ENCODE measurements at places on chromosomes 5 and 9.
A peak's percentile ranks its signal among the peaks of the same experiment; 100 is the strongest.

DNA sequence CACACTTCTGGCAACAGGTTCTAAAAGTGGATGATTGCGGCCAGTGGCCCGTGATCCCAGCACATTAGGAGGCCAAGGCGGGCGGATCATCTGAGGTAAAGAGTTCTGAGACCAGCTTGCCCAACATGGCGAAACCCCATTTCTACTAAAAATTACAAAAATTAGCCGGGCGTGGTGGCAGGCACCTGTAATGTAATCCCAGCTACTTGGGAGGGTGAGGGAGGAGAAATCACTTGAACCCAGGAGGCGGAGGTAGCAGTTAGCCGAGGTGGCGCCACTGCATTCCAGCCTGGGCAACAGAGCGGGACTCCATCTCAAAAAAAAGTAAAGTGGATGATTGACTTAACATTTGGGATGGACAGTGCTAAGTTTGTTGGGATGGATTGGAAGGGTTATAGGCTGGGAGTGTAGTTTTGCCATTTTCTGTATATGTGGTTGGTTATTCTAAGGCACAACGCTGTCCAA lies 3.4 kb downstream of the MATR3 start:
- peak; percentile 58 for DNase-seq

- no peak for DNase-seq
These were observed 393.4 kb downstream of the ZNF608 start for GRCh38 chr5:124353016-124353415.

DNA sequence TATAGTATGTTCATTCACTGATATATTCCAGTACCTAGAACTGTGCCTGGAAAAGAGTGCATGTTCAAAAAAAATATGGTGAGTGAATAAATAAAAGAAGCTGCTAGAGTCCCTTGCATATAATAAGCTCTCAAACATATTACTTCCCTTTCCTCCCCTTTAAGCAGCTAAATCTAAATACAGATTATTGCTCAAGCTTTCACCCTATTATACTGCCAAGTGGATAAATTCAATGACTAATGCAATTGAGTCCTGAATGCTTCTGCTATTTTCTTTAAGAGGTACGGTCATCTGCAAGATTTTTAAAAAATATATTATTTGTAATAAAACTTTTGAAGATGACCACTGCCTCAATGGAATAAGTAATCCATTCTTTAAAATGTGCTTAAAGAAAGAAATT lies 248.4 kb downstream of the PLK2 start:
- DNase-seq, result no peak

- DNase-seq, result peak; percentile 65
These were observed 4.3 kb upstream of the HAPLN1 start for GRCh38 chr5:83724935-83725334.

DNA sequence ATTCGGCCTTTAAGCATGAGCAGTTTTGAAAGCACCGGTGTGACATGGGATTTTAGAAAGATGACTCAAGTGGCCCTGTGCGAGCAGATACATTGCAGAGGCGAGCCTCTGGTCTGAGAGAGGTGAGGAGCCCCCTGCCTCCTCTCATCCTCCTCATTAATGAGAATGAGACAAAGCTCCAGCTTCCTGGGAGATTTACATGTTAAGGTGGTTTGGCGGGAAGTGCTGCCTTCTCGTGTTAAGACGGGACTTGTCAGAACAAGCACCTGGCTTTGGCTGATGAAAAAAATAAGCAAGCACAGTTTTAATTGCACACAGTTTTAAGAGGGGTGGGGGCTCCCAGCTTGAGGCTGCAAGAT lies 68.1 kb downstream of the ACTL7B start:
- no peak for DNase-seq

DNA sequence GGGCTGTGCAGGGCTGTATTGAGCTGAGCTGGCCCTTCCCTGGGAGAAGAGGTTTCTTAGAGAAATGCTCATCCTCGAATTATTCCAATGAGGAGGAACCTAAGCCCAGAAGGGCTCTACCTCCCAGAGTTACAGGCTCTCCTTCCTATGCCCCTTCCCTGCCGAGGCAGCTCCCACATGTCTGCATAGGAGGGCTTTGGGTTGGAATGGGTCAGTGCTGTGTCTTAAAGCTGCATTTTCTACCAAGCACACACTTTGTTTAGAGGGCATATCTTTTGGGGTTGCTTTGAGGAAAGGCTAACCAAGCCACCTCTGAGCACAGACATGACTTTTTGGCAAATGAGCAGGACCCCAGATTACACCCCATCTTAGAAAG lies 9.1 kb downstream of the NEK6 start:
- DNase-seq, result no peak
